ENCODE measurements at places on chromosomes 4 and X.

GRCh38 chr4:182233310-182234090, 9.7 kb upstream of the TENM3 start:
- no peak for DNase-seq

DNA sequence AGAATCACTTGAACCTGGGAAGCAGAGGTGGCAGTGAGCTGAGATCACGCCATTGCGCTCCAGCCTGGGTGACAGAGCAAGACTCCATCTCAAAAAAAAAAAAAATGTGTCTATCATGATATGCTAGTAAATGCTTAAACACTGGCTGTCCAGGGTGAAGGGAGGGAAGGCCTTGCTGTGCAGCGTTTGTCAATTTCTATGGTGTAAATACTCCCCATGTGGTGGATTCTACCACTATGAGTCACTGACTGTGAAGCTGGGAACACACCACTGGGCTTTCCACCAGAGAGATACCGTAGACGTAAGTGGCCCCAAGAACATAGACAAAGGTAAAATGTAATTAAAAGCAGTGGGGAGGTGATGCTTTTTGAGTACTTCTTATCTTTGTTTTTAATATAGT, 51.3 kb upstream of the LEF1 start:
- no peak for DNase-seq

DNA sequence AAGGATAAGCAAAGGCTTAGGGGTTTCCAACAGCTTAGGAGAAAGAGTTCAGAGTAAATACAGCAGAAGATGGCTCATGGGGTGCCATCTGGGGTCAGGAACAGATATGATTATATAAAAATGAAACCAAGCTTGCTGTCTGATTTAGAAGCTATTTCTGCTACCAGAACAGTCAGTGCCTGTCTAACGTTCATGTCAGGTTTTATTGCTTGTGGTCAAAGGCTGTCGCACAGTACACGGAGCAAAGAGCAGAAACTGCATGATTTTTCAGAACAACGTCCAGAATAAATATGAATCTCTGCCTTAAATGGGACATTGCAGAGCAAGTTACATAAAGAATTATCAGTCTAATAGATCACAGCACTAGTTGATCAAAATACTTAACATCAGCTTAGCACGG, 17.4 kb downstream of the CETN2 start:
- DNase-seq = no peak

DNA sequence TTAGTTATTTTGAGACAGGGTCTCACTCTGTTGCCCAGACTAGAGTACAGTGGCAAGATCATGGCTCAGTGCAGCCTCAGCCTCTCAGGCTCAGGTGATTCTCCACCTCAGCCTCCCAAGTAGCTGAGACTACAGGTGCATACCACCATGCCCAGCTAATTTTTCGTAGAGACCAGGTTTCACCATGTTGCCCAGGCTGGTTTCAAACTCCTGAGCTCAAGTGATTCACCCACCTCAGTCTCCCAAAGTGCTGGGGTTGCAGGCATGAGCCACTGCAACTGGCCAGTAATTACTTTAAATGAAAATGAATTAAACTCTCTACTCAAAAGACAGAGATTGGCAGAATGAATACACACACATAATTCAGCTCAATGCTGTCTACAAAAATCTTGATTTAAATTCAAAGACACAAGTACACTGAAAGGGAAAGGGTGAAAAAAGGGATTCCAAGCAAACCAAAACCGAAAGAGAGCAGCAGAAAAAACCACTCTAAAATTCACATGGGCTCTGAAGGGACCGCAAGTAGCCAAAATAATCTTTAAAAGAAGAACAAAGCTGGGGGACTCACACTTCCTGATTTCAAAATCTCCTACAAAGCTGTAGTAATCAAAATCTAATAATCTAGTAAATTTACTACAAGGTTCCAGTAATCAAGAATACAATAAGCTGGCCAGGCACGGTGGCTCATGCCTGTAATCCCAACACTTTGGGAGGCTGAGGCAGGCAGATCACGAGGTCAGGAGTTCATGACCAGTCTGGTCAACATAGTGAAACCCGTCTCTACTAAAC, 11.8 kb upstream of the SPON2 start:
- no peak for DNase-seq

GRCh38 chr4:165207016-165207430, 338 bp upstream of the KLHL2 start:
- DNase-seq = peak; percentile 18

DNA sequence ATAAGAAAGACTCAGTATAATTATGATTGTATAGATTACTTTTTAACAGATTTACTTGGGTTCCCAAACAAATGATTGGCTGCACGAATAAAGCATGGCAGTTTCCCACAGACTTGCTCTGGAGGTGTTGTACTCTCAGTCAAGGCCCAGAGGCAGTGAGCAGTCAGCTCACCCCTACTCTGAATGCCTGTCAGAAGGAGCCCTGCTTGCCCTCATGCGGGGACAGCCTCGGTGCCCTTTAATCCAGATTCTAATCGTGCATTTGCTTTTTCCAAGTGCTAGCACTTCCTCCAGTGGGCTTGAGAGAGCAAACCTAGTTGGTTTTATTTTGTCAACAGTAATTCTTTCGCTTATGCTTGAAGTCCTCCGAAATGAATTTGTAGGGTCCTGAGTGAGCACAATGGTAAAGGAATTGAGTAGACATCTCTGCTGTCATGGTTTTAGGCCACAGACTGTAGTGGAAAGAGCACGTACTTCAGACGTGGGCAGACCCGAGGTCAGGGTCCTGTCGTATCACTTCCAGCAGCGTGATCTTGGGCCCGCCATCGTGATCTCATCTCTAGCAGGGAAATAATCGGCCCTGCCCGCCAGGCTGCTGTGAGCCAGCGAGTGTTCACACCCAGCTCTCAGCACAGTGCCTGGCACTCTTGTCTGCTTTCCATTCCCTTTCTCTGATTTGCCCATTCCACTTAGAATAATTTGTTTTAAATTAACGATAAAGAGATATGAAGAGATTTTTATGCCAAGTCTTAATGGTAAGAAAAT, 48.3 kb downstream of the GRK4 start:
- no peak for DNase-seq

DNA sequence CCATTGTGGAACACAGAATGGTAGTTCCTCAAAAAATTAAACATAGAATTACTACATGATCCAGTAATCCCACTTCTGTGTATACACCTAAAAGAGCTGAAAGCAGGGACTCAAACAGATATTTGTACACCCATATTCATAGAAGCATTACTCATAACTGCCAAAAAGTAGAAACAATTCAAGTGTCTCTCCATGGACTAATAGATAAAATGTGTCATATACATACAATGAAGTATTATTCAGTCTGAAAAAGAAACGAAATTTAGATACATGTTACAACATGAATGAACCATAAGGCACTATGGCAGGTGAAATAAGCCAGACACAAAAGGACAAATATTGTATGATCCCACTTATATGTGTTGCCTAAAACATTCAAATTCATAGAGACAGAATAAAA, 145.1 kb downstream of the ANTXR2 start:
- no peak for DNase-seq

GRCh38 chr4:60611762-60612496, 588.2 kb upstream of the ADGRL3 start:
- DNase-seq = no peak

- no peak for DNase-seq
These were observed 5.7 kb upstream of the JADE1 start for GRCh38 chr4:128803783-128804182.

DNA sequence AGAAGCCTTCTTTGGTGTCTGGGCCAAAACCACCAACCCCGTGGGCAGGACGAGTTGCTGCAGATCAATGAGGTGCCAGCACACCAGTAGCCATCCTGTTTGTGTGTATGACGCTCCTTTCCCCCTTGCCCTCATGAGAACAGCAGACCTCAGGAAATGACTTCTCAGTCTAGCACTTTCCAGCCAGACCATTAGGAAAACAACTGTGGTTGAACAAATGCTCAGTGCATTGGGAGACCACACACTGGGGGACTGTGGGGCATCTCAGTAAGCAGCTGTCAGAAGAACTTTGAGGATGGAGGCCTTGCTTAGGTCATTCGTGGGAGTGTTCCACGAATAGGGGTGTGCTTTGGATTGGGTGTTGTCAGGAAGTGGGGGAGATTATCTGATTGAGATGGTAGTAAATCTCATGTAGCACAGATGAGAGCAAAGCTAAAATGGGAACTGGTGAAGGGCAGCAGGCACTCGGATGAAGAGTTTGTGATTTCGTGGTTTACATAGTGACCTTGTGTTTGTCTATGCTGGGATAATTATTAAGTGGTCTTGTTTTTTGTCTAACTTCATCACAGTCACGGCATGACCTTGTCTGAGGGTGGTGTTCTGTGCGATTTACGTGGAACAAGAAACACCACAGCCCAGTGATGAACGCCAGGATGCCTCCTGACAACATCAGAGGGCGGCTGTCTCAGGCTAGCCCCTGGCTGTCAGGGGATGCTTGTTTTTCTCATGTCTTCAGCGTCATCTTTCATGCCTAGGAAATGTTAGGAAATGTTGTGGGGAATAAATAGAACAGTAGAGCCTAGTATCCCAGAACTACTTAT, 70.1 kb downstream of the USP46 start:
- peak; percentile 73 for DNase-seq

GRCh38 chr4:67871867-67872266, 11.9 kb downstream of the TMPRSS11D start:
- peak; percentile 72 for DNase-seq

All from fibroblast of mammary gland (primary cell).